ENCODE measurements at places on chromosomes 4 and X. TPM values are rescaled to one million over a fixed set of nuclear protein-coding genes. Genes with fewer than 3 reads are reported as not detected.

- no peak for DNase-seq
These were observed 9.6 kb downstream of the ODAPH start for GRCh38 chr4:75565481-75565880.

- no peak for DNase-seq
These were observed 550.3 kb downstream of the RAB28 start for GRCh38 chr4:12933760-12934221.

GRCh38 chr4:137076908-137077307 lies 455.4 kb downstream of the PCDH18 start:
- DNase-seq: no peak

- DNase-seq: no peak
These were observed 23.8 kb downstream of the MSL3 start for GRCh38 chrX:11781734-11782370.

DNA sequence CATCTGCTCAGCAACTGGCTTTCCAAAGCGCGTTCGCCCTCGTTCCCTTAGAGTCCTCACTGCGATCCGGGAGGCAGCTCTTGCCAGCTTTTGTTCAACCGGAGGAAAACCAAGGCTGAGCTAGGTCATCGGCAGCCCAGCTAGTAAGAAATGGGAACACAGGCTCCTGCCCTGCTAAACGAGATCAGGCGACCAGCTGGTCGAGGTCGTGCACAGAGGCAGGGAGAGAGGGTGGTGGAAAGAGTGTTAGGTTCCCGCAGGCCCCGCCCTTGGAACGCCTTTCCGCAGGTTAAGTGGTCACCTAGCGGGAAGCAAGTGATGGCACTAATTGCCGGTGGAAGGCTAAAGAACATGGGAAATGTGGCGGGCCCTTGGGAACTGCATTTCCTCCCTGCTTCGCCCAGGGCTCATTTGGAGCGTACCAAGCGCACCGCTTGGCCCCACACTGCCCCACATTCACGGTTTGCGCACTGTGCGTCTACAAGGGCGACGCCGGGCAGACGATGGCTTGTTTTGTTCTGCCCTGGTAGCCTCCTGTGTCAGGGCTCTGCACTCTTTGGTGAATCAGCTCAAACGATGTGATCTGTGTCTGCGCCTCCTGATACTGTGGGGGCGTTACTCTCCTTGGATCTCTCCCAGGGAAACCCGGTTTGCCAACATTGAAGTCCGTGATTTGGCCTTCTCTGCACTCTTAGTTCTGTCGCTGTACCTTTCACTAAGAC lies 7.2 kb upstream of the PRDM8 start:
- DNase-seq: no peak

JADE1 gene
- total RNA-seq: 25.9 TPM

CMC4 gene
- 9.9 TPM for total RNA-seq

SLC7A11 gene
- 0.09 TPM for total RNA-seq

BEND4 gene
- 0.06 TPM for total RNA-seq

Data from adrenal gland (tissue), 19 donors.